ENCODE measurements at places on chromosomes 5 and 9.

DNA sequence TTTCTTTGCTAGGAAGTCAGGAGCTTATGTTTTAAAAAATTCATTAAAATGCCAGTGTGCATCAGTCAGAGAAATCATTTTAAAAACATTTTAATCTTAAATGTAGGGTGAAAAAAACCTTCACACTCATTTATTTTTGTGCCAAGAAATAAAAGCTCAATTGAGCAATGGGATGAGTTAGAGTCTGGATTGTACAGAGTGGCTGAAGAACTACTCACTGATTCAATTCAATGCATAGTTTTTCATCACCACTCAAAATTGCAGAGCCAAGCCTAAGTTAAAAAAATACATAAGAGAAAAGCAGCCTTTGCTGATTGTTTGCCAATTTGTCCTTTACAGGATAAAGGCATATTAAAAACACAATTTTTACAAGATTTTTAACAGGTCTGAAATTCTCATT is 168.2 kb upstream of the DMRTA1 start:
- no peak for DNase-seq

DNA sequence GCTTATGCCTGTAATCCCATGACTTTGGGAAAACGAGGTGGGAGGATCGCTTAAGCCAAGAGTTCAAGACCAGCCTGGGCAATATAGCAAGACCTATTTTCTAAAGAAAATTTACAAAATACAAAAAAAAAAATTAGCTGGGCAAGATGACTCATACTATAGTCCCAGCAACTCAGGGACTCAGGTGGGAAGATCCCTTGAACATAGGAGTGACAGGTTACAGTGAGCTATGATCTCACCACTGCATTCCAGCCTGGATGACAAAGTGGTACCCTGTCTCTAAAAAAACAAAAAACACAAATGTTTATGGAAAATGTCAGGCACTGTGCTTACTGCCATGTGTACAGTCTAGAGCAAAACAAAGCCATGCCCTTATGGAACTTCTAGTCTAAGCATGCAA is 823.3 kb upstream of the DMAC1 start:
- no peak for DNase-seq

GRCh38 chr5:92519811-92520632 is 1061.0 kb downstream of the NR2F1-AS1 start:
- DNase-seq = no peak

GRCh38 chr9:137000177-137000930 is 4.0 kb upstream of the CLIC3 start:
- no peak for DNase-seq

GRCh38 chr9:136194540-136194939 is 10.4 kb downstream of the LHX3 start:
- DNase-seq = no peak

GRCh38 chr9:1173211-1173610 is 123.1 kb downstream of the DMRT2 start:
- DNase-seq = no peak

Measured in stimulated activated effector memory CD8-positive, alpha-beta T cell treated with anti-CD3 and anti-CD28 coated beads, Interleukin-12 subunit alpha, Interleukin-12 subunit beta, amount 100 ng/mL, for 72 hours (primary cell).